ENCODE measurements at places on chromosomes 11 and 22. TPM values are rescaled to one million over a fixed set of nuclear protein-coding genes. Genes with fewer than 3 reads are reported as not detected.

DNA sequence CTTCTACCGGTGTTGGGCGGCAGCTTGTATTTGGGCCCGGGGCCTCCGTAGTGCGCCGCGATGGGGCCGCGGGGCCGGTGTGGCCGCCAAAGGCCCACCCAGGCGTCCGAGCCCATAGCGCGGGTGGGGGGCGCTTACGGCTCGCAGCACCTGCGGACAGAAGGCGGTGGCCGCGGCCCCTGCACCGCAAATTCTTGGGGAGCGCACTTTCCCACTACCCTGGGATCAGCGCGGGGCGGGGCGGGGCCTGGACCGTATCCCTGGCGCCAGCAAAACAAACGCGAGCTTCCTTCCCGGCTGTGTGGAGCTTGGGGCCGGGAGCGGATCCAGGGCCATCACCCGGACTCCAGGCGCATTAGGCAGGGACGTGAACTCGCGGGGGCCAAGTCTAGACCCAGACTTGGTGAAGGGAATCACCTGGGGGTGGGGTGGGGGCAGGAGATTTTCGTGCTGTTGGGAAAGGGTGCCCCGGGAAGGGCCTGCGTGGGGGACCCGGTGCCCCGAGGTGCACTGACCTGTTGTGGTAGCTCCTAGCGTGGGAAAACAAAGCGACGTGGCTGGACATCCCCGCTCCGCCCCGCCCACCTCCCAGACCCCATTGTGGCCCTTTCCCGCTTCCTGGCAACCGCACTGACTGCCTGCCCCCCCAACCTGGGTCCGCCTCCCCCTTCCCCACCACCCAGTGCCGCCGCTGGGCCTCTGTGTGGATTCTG lies 2.3 kb upstream of the TYMP start:
- DNase-seq: peak; percentile 94

DNA sequence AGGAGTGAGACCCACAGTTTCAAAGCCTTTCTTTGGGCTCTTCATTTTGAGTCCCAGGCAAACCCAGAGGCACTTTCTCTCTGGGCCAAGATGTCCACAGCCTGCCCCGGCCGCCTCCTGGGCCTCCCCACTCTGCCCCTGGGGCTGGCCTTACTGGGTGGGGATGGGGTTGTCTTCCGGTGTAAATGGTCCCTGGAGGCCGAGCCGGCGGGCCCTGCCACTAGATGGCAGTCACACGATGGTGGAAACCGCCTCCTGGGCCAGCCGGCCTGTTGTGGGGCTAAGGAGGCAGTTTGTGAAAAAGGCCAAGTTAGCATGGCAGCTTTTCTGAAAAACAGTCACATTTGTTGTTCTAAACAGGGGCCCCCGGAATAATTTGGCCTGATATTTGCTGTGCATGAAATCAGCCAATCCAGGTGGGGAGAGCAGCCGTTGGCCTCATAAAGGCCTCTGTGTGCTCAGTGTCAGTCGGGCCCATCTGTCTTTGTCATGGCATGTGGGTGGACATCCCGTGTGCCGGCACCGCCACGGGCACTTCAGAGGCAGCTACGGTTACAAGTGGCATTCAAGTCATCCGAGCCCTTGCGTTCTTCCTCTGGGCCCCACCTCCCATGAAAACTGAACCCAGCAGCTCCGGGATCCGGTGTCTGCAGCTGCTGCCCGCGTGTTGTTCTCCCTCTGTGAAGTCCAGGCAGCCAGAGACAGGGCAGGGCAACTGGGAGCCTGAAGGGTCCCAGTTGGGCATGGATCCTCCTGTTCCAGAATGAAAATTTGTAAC lies 6.5 kb downstream of the MRPL23 start:
- peak; percentile 63 for DNase-seq

DNA sequence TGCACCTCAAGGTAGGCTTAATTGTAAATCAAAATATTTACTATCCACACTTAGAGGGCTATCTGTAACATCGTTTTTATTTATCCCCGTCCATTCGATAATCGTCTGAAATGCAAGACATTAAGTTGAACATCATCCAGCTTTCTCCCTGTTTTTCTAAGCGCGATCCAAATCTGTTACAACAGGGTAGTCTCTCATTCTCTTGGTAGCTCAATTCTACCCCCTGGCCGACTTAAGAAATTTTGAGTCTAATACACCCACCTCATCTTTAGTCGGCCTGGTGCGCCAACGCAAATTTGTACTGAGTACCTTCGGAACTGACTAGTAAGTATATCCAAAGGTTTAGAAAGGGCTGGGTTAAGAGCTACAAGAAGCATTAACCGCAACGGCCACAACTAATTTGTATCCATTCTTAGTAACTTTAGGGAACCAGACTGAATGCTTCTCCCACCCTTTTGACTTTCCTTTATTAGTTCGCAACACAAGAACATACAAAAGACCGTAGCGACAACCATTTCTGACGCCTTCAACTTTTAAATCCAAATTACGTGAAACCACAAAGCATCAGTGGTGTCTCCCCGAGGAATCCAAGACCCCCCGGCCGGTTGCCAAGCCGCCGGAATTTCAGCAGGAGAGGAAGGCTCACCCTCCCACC lies 1.0 kb upstream of the ZNF143 start:
- peak; percentile 58 for DNase-seq

GRCh38 chr11:127943763-127944162 lies 643.6 kb downstream of the ETS1 start:
- no peak for DNase-seq

The C11orf65 gene
- 0.46 TPM for total RNA-seq

DNA sequence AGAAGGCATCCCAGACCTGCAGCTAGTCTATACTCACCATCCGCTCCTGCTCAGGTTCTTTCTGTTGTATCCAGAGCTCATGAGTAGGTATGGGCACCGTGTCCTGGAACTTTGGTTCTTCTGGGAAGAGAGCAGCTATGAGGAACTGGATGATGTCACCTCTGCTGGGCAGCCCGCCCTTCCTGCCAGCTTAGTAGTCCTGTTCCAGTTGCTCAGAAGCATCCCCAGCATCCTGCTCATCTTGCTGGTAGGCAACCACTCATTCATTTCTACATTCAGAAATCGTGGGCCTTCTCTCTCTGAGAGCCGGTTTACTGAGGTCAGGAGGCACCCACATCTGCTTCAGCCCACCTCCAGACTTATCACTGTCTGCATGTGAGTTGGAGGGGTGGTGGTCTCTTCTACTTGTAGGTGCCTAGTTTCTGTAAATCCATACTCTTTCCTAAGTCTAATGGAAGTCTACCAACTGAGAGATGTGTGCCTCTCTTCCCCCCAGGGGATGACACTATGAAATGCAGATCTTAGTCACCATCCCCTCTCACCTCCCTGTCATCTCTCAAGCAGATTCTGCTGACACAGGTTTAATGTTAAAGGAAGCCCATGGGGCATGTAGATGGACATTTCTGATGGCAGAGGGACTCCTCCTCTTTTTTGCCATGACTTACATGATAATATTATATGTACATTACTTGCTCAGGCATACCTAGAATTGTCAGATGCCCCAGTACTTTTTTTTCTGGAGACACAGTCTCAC lies 29.6 kb upstream of the CCDC134 start:
- DNase-seq: no peak

DNA sequence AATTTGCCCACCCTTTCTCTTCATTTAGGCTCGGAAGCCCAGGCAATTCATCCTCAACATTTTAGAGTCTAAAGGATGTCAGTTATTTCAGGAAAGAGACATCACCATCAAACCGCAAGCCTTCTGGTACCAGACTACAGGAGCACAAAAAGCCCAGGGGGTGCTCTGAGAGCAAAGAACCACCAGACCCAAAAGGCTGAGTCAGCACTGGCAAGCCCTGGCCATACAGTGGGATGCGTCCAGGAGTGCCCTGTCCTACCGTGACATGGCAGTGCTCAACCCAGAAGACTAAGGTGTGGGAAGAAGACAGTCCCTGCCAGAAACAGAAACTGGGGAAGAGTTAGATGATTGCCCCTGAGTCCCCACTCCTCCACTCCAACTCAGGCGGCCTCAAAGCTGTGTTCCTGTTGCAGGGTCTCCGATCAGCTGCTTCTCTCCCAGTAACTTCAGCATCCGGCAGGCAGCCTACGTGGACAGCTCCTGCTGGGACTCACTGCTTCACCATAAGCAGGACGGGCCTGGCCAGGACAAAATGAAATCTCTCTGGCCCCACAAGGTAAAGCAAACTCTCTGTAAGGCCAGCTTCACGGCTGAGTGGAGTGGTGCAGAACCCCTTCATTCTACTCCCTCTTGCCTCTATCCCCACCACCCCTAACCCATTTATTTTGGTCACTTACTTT lies 1.5 kb downstream of the PANX3 start:
- DNase-seq: no peak

The PIWIL4 gene
- 2.9 TPM for total RNA-seq

Measured in upper lobe of right lung (tissue), 1 donor.